ENCODE measurements at places on chromosomes 1 and 21. TPM values are rescaled to one million over a fixed set of nuclear protein-coding genes. Genes with fewer than 3 reads are reported as not detected.

Gene PDXK
- 34.2 TPM for total RNA-seq

Gene RGS16
- total RNA-seq = 4.6 TPM

Gene RGSL1
- total RNA-seq = 1.7 TPM

Gene SLC35E2B
- total RNA-seq = 34.7 TPM

Gene PRAMEF5
- not detected for total RNA-seq

Measured in umbilical cord (tissue), 2 donors.